Cortex of kidney (tissue), 1 donor: ENCODE measurements at places on chromosomes 4 and X.

GRCh38 chrX:79096145-79096556, 48.3 kb upstream of the GPR174 start:
- DNase-seq, result no peak

GRCh38 chrX:16638533-16638932, 11.4 kb upstream of the S100G start:
- no peak for DNase-seq

DNA sequence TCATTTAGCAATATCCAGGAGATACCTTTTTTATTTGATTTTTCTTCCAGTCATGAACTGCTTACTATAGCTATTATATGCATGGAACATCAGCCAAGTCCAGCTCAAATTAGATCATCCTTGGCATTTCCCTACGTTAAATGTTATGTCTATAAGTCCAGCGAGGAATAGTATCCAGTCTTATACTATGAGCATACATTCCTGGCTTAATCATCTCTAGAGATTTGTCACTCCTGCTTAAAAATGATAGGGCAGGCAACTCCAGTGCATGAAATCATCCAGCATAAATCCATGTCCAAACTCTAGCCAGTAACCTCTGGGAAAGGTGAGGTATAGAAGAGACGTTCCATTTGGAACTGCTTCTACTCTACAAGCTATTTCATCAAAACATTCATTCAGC, 126.7 kb upstream of the VCX2 start:
- no peak for DNase-seq

DNA sequence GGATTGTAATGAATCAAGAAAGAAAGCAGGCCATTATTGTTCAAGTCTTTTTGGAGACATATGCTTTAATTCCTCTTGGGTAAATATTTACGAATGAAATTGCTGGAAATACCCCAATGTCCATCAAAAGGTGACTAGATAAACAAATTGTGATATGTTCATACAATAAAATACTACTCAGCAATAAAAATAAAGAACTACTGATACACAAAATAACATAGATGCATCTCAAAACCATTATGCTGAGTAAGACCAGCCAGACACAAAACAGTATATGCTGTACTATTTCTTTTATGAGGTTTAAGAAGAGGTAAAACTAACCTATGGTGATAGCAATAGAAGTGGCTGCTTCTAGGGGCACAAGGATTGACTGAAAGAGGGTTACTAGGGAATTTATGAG, 28.8 kb upstream of the JADE1 start:
- DNase-seq, result no peak

DNA sequence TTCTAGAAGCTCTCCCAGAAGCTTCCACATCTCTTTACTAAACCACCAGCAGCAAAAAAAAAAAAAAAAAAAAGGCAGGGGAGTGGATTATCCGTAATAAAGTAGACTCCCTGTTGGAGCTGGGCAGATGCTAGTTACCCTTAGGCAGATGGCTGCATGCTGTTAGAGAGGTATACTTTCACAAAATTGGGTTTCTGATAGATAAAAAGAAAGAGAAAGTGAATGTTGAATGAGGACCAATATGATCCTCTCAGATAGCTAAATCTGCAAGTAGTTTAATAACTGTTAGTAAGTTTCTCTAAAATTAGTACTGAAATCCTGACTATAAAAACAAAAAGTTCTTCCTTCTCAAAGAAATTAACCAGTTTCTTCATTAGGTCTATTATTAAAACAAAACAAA, 195.4 kb downstream of the ANAPC10 start:
- no peak for DNase-seq

GRCh38 chr4:67580577-67580976, 22.1 kb downstream of the STAP1 start:
- no peak for DNase-seq

GRCh38 chr4:156953951-156954350, 17.6 kb downstream of the PDGFC start:
- no peak for DNase-seq

DNA sequence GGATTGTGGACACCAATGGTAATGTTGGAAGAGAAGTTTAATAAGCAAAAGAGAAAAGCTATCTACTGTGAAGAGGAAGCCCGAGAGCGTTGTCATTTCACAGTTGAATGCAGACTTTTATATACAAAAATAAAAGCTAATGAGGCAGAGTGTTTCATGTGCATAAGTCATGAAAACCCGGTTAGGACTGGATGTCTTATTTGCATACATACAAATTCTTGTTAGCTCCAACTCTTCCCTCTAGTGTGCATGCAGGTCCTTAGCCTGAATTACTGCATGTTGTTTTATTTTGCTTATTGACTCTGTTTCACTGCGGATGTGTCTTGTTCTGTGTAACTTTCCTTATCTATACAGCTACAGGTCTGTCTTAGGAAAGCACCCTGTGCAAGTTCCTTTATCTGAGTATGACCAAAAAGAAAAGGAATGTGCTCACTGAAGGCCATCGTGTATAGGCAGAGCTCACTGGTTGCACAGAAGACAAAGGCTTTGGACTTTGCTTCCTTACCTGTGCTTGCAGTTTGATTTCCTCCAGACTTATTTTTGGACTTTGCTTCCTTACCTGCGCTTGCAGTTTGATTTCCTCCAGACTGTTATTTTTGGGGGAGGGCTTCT, 25.1 kb upstream of the UGT2B11 start:
- no peak for DNase-seq

- DNase-seq, result no peak
Observed at GRCh38 chrX:43676971-43677572, 21.0 kb downstream of the MAOA start.

DNA sequence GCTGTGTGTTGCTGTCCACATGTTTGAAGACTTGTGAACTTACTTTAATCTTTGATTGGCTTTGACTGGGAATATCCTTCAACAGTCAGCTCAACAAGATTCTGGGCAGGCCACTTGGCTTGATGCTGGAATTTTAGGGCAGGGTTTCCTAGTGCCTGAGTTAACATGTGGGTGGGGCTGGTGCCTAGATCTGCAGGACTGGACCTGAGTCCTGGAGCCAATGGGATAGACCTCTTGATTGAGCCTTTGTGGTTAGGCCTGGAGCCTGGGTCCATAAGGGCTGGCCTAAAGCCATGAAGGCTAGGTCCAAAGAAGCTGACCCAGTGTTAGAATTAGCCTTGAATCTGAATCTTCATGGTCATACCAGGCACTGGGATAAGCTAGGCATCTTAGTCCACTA, 757.1 kb upstream of the ADGRL3 start:
- no peak for DNase-seq

- no peak for DNase-seq
Observed at GRCh38 chr4:130850019-130850524, 1754.1 kb downstream of the C4orf33 start.

- DNase-seq, result no peak
Observed at GRCh38 chr4:4376074-4376473, 10.8 kb upstream of the NSG1 start.

DNA sequence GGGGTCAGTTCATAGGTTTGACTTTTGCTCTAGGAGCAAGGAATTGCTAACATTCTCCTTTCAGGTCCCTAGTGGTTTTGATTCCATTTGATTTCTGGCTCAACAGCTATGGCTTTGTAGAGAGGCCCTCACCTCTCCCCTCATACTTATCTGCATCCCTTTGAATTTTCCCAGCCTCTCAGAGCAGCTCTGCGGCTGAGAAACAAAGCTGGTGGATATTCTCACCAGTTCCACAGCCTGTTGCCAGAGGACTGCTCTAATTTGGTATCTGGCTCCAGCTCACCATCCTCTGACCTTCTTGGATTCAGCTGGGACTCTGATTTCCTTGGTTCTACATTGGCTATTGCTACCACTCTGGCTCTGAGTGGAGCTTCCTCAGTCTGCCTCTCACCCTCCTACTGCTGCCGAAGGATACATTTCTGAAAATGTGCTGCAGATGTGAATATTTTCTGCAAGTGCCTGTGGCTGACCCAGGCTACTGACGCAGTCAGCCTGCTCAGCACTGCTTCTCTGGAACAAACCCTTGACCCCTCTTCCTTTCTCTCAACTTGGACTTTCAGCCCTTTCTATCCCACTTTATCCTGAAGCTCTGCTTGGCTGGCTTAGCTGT, 110.9 kb upstream of the ENPEP start:
- DNase-seq, result no peak

DNA sequence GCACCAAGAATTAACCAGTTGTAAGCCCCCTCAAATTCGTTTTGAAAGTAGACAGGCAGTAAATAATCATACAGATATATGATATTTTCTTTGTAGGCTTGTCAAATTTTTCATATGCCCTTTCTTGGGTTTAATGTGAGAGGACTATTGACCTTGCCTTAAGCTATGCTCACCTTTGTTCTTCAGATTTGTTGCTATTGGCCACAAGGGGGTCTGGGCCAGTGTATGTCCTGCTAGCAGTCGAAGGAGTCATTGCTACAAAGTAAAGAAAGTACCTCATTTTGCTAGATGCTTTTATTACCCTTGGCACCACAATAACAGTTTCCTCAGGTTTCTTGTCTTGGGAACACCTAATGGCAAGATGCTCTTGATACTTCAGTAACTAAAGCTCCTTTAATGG, 51.7 kb downstream of the IGSF1 start:
- DNase-seq, result no peak

GRCh38 chr4:154622598-154622997, 10.1 kb upstream of the FGG start:
- DNase-seq, result no peak

DNA sequence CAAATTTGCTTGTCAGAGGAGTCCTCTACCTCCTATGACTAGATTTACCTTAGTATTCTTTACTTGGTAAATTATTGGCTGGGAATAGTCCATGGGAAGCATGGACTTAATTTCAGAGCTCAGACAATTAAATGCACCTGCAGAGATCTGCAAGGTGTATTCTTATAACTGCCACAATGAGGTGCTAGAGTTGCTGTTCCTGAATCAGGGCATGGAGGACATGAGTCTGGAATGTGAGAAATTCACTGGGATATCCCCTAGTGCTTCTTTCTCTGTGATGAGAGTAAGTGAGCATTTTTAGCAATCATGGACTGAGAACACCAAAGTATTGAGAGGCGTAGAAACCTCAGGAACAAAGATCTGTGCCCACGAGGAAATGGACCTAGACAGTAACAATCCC, 32.9 kb upstream of the GRID2 start:
- no peak for DNase-seq

DNA sequence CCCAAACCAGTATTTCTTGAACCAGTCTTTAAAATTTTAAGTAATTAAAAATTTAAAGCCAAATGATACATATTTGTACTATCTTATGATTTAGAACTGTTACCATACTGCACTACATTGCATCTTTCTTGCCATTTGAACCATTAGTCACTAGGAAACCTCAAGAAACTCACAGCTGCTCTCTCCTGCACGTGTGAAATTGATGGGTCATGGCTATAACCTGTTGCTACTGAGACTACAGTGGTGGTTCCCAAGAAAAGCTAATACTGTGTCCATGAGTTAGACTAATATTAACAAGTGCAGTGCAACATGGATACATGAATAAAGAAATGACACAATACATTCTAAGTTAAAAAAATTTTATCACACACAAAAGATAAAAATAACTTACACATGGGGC, 88.4 kb downstream of the PDE5A start:
- DNase-seq, result no peak

DNA sequence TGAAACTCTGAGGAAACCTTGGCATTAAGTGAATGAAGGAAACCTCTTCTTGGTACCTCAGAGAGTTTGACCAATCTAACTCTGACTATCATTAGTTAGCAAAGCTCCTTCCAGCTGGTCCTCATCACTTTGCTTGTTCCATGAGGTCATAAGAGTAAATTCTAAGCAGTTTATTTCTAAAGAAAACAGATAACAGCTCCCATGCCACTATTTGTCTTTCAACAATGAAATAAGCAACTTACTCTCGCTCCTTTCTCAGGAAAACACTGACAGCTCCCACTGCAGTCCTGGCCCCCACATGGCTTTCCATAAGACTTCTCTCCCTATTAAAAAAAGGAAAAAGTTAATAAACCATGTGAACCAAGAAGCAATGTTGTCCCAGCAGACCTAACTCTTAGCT, 127.7 kb downstream of the COL4A6 start:
- no peak for DNase-seq

DNA sequence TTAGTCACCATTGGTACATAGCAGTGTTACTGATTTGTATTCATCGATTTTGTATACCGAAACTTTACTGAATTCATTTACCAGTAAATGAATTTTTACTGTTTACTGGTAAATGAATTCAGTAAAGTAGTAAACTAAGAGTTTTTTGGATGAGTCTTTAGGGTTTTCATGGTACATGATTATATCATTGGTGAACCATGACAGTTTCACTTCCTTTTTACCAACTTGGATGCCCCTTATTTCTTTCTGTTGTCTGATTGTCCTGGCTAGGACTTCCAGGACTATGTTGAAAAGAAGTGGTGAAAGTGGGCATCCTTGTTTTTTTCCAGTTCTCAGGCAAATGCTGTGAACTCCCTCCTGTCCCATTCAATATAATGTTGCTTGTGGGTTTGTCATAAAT, 494.9 kb downstream of the GALNTL6 start:
- no peak for DNase-seq

GRCh38 chr4:173517781-173518424, 12.1 kb downstream of the HAND2 start:
- DNase-seq, result no peak

DNA sequence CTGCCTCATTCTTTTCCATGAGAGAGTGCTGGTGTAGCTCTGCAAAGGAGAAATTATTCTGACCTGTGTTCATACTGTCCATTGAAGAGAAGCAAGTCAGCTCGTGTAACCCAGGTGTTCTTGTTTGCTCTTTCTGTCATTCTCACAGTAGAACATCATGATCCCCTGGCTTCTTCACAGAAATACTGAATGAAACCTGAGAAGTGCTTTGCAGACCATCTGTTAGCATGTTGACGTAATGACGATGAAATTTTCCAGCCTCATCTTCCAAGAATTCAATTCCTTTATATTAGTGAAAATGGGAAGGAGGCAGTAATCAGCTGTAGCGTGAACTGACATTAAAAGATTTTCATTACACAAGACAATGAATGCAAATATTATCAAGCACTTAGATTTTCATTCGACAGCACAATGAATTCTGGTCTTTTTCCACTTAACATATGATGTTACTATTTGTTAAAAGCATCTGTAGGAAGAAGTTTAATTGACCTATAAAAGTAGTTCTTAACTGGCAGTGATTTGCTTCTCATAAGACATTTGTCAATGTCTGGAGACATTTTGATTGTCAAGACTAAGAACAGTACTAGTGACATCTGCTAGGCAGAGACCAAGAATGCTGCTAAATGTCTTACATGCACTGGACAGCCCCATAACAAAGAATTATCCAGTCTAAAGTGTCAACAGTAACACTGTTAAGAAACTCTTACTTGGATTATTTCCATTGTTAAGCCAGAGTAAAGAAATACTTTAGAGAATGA, 246.3 kb downstream of the BANK1 start:
- DNase-seq, result no peak
